ENCODE measurements at places on chromosomes 5 and 9.

GRCh38 chr9:123631862-123632261 lies 275.9 kb downstream of the CRB2 start:
- DNase-seq: no peak

GRCh38 chr5:43078956-43079355 lies 38.8 kb upstream of the ANXA2R start:
- no peak for DNase-seq

DNA sequence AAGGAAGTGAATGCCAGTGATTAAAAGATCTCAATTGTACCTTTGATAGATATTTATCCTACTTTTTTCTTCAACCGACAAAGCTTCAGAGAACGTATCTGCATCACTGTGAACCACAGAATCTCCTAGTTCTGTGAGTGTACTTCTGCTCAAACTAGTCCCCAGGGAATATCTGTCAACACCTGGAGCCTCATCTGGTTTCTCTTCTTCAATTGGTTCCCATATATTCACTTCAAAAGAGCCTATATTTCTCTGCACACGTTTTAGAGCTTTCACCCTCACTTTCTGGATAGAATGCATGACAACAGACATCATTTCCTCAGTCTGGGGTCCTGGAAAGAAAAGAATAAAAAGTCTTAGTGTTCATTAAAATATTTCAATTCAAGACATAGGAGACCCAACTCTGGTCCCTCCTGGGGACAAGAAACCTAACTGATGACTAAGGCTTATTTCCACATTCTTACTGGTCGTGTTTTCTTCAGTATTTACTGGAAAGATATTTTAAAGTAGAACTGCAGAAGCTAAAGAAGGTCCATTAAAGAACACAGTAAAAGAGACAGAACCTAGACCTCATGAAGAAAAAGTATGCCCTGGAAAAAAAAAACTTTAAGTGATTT lies 64.3 kb downstream of the CPLANE1 start:
- DNase-seq: no peak

DNA sequence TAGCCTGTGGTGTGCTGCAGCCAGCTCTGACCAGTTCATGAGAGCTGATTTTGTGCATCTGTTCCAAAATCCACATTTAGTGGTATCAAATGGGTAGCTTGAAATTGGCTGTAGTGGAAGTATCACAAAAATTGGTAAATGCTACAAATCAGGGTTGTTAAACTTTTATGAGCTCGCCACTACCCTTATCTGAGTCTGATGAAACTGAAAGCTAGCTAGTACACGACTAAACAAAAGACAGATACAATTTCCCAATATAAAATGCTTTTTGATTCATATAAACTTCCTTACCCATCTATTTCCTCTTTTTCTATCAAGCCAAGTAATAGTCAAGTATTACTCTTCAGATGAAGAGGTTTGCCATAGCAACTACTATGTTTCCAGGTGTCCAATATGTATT lies 392.0 kb downstream of the TMEM161B start:
- DNase-seq: no peak

- no peak for DNase-seq
Measured at GRCh38 chr5:149728303-149728702, 1.8 kb upstream of the PPARGC1B start.

DNA sequence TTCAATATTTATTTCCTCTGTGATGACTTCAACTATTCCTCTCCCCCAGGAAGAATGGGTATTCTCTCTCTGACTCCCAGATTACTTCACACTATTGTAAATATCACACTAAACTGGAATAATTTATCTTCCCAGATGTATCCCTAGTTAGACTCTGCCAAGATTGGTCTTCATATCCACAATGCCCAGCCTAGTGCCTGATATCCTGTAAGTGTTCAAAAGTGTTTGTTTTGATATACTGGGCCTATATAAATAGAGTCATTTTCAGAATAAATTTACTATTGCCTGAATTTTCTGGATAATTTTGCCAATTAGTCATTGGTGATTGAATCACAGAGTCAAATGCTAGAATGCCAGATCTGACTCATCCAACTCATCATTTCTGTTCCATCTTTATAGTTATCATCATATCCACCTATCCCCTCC lies 143.7 kb upstream of the TNC start:
- DNase-seq: no peak

- DNase-seq: no peak
Measured at GRCh38 chr9:5793812-5794211, 39.1 kb downstream of the ERMP1 start.

DNA sequence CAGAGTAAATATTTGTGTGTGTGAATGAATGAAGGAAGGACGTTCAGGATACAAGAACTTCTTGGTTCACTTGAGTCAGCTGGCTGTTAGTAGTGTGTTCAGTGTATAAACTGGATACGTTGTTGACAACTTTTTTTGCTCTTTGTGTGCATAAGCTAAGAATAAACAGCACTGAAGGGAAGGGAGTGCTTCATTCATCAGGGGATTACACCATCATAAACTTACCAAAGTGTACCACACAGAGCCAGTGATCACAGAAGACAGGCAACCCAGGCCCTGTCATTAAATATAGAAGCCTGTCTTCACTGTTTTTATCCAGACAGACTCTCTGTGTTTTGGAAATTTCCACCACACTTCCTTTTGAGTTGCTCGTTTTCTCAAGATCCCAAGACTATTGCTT lies 55.5 kb upstream of the MEF2C start:
- no peak for DNase-seq

GRCh38 chr5:168239325-168239724 lies 52.1 kb upstream of the WWC1 start:
- no peak for DNase-seq

DNA sequence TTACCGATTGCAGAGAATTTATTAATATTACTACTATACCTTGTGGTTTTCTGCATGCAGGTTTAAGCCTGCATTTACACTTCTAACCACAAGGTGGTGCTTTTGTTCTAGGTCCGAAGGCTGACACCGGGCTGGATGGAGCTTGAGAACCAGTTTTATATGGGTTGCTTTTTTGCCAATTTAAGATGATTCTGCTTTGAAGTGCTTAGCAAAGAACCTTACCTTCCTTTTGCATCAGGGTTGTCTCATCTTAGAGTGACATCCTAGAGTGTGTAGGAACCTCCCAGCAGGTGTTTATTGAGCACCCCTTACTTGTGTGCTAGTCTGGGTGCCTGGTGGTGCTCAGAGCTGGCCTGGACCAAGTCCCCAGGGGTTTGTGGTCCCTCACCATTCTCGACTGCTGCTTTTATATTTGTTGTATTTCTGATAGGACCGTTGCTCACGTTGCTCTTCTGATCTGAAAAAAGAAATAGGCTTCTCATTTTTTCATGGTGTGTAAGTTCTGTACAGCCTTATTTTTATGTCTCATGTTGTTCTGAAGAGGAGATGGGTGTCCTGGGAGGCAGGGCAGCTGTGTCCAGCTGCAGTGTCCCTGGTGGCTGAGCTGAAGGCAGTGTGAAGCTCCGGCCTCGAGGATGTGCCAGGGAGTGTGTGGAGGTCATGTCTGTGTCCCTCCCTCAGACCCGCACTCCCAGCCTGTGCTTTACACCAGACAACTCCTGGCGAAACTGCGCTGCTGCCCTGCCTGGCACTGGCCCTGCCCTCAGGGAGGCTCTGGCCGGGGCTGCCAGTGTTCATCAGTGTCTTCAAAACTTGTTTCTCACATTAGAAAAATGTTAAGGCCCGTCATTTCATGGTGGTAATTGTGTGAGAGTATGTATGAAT lies 54.3 kb downstream of the EHMT1 start:
- no peak for DNase-seq

GRCh38 chr5:76974785-76975184 lies 21.9 kb downstream of the CRHBP start:
- DNase-seq: no peak

GRCh38 chr9:89022902-89023301 lies 31.6 kb downstream of the S1PR3 start:
- no peak for DNase-seq

- DNase-seq: no peak
Measured at GRCh38 chr9:136178773-136179075, 26.2 kb downstream of the LHX3 start.

- no peak for DNase-seq
Measured at GRCh38 chr9:71984403-71984802, 73.0 kb downstream of the C9orf85 start.

Data from activated T-helper 9 cell treated with anti-CD3 and anti-CD28 coated beads, Interleukin-2, amount 50 U/mL, for 16 hours (primary cell).